ENCODE measurements at places on chromosomes 13 and 19.

DNA sequence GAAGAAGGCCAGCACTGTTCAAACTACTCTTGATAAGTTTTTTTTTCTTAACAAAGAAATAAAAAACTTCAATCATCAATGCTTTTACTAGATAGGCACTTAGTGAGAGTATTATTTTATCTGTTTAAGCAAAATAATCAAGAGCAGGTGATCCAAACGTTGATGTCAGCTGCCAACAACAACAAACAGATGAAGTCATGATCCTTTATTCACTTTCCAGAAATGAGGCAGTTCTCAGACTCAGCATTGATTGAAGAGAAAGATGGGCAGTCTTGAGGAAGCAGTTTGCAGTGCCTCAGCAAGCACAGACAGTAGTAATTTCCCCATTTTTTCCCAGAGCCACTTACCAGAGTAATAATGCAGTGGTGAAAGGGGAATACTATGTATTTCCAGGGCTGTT is 38.4 kb upstream of the CSNK1A1L start:
- DNase-seq = no peak

DNA sequence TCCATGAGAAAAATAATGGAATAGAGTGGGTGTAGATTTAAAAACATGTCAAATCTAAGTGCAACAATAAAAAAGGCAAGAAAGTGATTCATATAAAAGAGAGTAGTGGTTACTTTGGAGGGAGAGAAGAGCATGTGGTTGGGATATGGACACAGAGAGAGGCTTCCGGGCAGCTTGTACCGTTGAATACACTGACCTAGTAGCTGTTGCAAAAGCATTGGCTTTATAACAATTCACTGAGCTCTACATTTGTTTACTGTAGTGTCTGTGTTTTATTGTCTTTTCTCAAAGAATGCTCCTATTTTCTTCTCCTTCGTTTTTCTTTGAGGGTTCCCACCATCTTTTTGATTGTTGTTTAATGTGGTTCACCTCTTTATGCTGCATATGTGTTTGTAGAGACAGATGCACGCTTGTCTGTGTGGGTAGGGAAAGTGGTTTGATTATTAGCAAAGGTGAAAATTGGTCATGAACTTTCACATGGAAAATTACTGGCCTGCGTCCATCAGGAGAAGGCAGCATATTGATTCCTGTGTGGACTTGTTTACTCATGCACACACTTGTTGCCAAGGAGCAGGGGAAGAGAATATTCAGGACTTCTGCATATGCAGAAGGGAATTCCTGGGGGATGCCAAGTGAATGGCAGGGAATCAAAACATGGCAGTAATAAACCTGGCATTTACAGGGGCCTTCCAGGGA is 29.9 kb upstream of the IRS2 start:
- DNase-seq = no peak

DNA sequence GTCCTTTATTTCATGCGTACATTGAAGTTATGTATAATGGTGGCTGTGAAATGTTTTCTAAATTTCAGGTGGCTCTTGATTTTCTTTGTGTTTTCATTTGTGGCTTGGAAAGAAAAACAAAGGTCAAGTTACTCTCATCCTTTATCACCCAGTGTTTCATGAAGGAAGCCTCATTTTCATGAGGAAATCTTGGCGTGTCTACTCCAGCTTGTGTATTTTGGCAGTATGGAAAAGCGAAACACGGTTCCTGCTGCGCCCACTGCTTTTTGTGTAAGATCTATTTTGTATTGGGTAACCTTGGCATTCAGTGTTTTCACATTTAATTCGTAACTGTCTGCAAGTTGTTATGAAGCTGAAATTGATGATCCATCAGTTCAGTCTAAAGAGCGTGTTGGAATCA is 147.0 kb upstream of the RNF113B start:
- DNase-seq = no peak

GRCh38 chr13:91097269-91097668 is 250.2 kb upstream of the MIR17HG start:
- no peak for DNase-seq

- no peak for DNase-seq
These were observed 132.1 kb downstream of the ATP8A2 start for GRCh38 chr13:25503856-25504255.

- peak; percentile 41 for DNase-seq
These were observed at the start of gene FOXA3 for GRCh38 chr19:45863840-45864628. Gene FOXA3, plus strand, starts transcription at chr19:45864326. Its CDS starts 131 bp downstream, at chr19:45864457.

- DNase-seq = no peak
These were observed 53.6 kb upstream of the TMTC4 start for GRCh38 chr13:100728201-100728600.

GRCh38 chr19:9834307-9834725 is 802 bp upstream of the PIN1 start:
- no peak for DNase-seq

GRCh38 chr13:40749327-40749726 is 21.7 kb downstream of the MRPS31 start:
- DNase-seq = no peak

DNA sequence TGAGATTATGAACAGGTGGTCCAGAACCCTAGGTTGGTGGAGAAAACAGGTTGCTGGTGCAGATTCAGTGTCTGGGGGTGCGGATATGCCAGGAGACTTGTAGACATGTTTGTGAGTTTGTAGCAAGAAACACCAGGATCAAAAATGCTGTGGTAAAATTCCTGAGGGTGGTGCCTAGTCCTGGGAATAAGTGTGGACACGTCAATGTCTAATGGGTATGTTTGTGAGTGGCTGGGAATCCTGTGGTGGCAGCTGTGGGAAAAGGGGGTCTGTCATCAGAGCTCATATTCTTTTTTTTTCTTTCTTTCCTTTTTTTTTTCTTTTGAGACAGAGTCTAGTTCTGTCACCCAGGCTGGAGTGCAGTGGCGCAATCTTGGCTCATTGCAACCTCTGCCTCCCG is 7.2 kb downstream of the ZNF708 start:
- DNase-seq = no peak

Measured in stimulated activated CD4-positive, alpha-beta T cell treated with anti-CD3 and anti-CD28 coated beads, Interleukin-4, amount 100 ng/mL, for 4 hours (primary cell).